ENCODE measurements at places on chromosomes 1 and 21.

GRCh38 chr1:8122160-8122476 is 96.0 kb upstream of the ERRFI1 start:
- no peak for DNase-seq

GRCh38 chr1:201721082-201722049 is 107.6 kb upstream of the IPO9 start:
- DNase-seq, result no peak

- DNase-seq, result no peak
These were observed 15.6 kb downstream of the C1orf159 start for GRCh38 chr1:1100296-1100695.

- no peak for DNase-seq
These were observed 7.5 kb downstream of the NCDN start for GRCh38 chr1:35564884-35565741.

DNA sequence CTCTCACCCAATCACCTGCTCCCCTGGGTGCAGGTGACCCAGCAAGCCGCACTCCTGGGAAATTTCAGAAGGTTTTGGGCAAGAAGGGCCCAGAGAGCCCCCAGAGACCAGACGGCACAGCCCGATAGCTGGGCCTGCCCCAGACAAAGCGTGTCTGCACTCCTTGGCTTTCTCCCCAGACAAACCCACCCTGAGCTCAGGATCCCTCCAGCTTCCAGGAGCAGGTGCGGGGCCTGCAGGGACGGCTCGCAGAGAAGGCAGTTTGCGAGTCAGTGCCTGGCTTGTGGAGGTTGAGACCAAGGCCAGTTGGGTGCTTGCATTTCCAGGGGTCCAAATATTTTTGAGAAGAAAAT is 6.7 kb downstream of the PDE9A start:
- no peak for DNase-seq

DNA sequence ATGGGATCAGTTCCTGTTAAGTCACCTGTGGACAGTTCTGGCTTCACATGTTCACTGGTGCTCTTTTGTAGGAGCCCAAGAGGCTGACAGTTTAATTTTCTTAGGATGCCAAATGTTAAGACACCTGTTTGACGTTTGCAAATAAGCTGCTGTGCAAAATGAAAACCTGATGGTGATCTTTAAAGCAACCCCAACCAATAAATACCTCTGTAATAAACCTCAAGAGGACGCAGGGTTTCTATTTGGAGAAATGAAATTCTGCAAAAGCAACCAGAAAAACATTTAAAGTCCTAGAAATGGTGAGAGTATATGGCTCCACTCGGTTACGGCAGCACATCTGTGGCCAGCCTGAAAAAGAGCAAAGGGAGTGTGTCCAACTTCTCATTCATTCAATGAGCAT is 5.7 kb upstream of the RHEX start:
- no peak for DNase-seq

GRCh38 chr21:40120940-40121575 is 253.8 kb downstream of the PCP4 start:
- DNase-seq, result no peak

DNA sequence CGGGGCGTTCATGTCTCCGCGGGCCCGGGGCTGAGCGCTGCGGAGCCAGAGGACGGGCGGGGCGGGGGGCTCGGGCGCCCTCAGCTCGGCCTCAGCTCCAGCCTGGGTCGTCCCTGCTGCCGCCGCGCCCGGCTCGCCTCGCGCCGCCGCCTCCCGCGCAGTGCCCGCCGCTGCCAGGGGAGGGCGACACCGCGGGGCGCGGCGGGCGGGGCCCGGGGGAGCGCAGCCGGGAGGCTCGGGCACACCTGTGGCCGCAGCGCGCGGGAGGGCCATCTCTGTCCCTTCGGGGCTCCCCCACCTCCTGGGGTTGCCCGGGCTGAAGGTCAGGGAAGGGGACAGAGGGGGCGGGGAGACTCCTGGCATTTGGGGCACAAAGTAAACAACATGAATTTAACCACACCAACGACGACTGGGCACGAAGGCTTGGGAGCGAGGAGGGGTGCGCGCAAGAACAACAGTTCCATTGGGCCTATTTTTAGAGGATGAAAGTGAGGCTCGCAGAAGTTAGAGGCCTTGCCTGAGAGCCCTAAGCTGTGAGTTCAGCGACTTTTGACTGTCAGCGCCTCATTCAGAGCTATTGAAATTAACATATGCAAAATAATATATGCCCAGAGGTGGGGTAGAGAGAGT is at the start of gene FAM131C:
FAM131C (minus strand) TSS at position 162 of the 630 bp plus-strand sequence. CDS start 209 bp downstream, outside the sequence.
- no peak for DNase-seq

DNA sequence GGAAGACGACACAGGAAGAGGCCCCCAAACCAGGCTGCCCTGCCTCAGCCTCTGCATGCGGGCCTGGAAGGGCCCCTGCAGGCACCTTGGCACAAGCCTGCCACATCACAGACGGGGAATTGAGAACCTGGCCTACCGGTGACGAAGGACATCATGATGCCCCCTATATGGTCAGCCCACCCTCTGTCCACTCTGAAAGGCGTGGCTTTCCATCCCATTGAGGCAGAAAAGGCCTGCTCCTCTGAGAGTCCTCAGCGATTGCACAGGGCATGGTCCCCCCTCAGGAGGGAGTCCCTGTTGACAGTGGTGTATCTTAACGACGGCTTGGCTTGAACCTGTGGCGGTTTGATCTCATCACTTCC is 11.4 kb downstream of the KRTAP10-1 start:
- no peak for DNase-seq

DNA sequence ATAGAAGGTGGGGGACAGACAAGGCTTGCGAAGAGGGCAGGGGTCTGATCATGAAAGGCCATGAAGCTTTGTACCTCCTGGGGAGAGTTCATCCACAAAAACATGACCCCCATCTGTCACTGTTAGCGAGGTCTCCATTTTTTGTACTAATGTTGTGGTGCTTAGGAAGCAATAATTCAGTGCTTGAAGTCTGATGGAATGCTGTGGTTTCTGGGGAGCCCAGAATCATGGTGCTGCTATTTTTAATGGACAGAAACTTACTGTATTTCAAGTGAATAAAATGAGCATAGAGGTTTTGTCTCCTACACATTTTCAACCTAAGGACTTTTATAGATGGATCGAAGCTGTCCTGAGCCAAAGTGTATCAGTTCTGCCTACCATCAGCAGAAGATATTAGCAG is 28.2 kb upstream of the RGL1 start:
- DNase-seq, result no peak

- no peak for DNase-seq
These were observed 534.5 kb downstream of the PTPRC start for GRCh38 chr1:199173356-199173755.

- DNase-seq, result no peak
These were observed 28.5 kb upstream of the PTGS2 start for GRCh38 chr1:186708694-186709097.

DNA sequence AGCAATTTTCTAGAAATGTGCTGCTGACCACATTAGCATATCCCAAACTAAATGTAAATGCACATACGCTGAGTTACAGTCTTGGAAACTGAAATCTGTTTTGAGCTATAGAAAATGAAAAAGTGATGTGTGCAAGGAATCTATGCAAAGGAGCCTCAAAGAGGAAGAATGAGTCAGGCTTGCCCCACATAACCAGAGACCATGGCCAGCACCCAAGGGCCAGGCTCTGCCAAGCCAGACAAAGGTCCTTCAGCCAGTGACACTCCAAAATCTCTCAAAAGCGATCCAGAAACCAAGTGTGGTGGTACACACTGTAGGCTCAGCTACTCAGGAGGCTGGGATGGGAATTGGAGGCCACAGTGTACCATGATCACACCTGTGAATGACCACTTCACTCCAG is 195.2 kb downstream of the TOMM20 start:
- DNase-seq, result no peak

GRCh38 chr1:30299393-30299792 is 424.0 kb downstream of the MATN1 start:
- no peak for DNase-seq
